ENCODE measurements at places on chromosomes 16 and 17. TPM values are rescaled to one million over a fixed set of nuclear protein-coding genes. Genes with fewer than 3 reads are reported as not detected.

CLN3 gene
- total RNA-seq, result 16.1 TPM

SMPD3 gene
- not detected for total RNA-seq

DNA sequence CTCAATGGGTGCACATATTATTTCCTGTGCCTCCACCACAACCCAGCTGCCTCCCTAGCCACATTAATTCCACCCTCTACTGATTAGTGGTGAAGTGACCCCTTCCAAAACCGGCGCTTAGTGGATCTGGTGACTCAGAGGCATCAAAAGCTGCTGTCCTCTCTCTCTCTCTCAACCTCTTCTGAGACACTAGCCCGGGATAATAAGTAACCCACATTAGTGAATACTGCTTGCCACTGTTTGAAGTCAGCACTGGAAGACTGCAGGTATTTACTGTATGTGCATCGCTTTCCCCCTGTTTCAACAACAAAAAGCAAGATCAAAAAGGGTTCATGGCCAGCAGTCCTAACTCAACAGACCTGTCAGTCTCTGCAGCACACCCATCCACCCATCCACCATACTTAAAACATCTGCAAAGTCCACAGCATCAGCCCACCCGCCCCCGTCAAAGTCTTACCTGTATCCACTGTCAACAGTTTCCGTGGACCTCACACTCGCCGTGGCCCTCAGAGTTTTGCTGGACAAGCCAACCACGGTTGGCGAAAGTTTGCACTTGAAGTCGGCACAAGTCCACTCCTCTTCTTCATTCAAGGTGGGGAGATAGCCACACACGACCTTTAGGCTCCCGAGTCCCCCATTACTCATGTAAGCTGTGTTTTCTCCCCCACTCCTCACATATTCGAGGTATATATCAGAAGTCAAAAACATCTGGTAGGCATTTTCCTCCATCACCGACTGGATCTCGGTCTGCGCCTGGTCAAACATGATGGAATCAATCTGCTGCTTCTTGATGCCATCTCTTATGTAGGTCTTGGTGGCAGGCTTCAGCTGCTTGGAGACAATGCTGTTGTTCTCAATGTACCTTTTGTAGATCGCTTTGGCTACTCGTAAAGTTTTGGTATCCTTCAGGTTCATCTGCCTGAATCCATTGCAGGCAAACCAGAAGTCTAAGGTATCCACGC is 3.8 kb downstream of the AXIN2 start:
- no peak overlapping the region for H3K27ac ChIP-seq
- peak overlapping the region; percentile 97 for H3K4me3 ChIP-seq
- no peaks in the 10 kb centered on the region for H3K27me3 ChIP-seq
- H3K4me1 ChIP-seq, result peaks cover 9% of the 10 kb centered on the region

ICAM2 gene
- total RNA-seq, result 212 TPM

IL34 gene
- total RNA-seq, result 116 TPM

NPIPB9 gene
- total RNA-seq, result not detected

TMEM238L gene
- total RNA-seq, result not detected

CD300LB gene
- not detected for total RNA-seq

DNA sequence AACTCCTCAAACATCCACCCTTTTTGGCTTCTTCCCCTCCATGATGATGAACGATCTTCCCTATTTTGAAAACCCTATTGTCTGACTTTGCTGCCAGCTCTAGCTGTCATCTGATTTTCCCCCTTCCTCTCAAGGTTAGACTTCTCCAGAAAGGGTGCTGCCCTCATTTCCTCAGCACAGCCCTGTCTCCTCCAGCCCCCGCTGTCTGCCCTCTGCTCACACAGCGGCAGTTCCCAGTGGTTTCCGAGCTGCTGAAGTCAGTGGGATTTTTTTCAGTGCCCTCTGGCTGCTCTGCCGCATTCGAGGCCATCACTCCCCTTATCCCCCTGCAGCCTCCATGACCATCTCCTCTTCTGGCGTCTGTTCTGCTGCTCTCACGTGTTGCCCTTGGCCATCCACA is 26.6 kb upstream of the C17orf107 start:
- H3K36me3 ChIP-seq, result no peaks in the 10 kb centered on the region
- no peak for DNase-seq
- H3K4me1 ChIP-seq, result no peaks in the 10 kb centered on the region
- no peak overlapping the region for H3K27ac ChIP-seq
- H3K4me3 ChIP-seq, result no peak overlapping the region

DNA sequence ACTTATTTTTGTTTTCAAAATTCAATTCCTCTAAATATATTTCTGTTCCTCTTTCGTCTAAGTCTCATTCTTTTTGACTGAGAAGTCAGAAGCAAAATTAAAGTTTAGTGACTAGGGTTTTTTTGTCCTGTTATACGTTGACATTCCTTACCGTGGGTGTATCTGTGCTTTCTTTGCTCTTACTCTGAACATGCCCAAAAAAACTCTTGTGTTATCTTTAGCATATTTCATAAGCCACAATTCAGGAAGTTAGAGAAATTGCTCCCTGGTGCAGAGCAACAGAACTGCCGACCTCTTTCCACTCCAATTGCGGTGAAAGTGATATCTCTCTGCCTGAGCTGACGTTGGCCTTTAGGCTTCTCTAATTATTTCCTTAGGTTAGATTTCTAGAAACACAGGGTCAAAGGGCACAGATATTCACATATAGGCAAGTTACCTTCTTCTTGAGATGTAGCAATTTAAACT is 65.7 kb downstream of the CENPV start:
- H3K27me3 ChIP-seq, result no peaks in the 10 kb centered on the region
- peak overlapping the region; percentile 100 for H3K27ac ChIP-seq
- H3K4me1 ChIP-seq, result peaks cover 18% of the 10 kb centered on the region
- no peaks in the 10 kb centered on the region for H3K36me3 ChIP-seq

DNA sequence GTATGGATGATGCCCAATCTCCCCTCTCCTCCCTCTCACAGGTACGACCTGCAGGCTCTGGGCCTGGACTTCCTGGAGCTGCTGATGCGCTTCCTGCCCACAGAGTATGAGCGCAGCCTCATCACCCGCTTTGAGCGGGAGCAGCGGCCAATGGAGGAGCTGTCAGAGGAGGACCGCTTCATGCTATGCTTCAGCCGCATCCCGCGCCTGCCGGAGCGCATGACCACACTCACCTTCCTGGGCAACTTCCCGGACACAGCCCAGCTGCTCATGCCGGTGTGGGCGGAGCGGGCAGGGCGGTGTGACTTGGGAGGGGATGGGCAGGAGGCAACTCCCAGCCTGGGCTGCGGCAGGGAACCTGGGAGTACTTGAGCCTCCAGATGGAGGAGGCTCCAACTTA is 18.1 kb downstream of the SPATA32 start:
- no peak overlapping the region for H3K27ac ChIP-seq
- H3K4me1 ChIP-seq, result peaks cover 10% of the 10 kb centered on the region
- no peak for DNase-seq
- H3K4me3 ChIP-seq, result no peak overlapping the region
- peaks cover 8% of the 10 kb centered on the region for H3K27me3 ChIP-seq

GRCh38 chr16:49021136-49021535 is 260.5 kb downstream of the CBLN1 start:
- no peaks in the 10 kb centered on the region for H3K4me1 ChIP-seq
- no peaks in the 10 kb centered on the region for H3K27me3 ChIP-seq
- DNase-seq, result no peak
- H3K36me3 ChIP-seq, result no peaks in the 10 kb centered on the region
- no peak overlapping the region for H3K4me3 ChIP-seq

Data from ascending aorta (tissue), 2 donors.